ENCODE measurements at places on chromosomes 11 and 22. TPM values are rescaled to one million over a fixed set of nuclear protein-coding genes. Genes with fewer than 3 reads are reported as not detected.

SC5D gene
- total RNA-seq = 26.3 TPM

FHIP1B gene
- 98.4 TPM for total RNA-seq

APOA4 gene
- total RNA-seq = not detected

MRGPRE gene
- not detected for total RNA-seq

OR6A2 gene
- total RNA-seq = 0.08 TPM

TMEM138 gene
- 27.8 TPM for total RNA-seq

ACRV1 gene
- total RNA-seq = not detected

SLC5A1 gene
- 6.8 TPM for total RNA-seq

HBB gene
- total RNA-seq = not detected

TEX54 gene
- total RNA-seq = 0.61 TPM

C2CD3 gene
- total RNA-seq = 26.6 TPM

INS gene
- not detected for total RNA-seq

GRAP2 gene
- total RNA-seq = not detected

TMPRSS4 gene
- 157 TPM for total RNA-seq

OR5J2 gene
- not detected for total RNA-seq

ESAM gene
- 31.1 TPM for total RNA-seq

UBQLNL gene
- not detected for total RNA-seq

TRMT112 gene
- total RNA-seq = 503 TPM

OR5B3 gene
- total RNA-seq = not detected

IFITM1 gene
- 6.8 TPM for total RNA-seq

C11orf42 gene
- total RNA-seq = not detected

ADM gene
- total RNA-seq = 33.3 TPM

PGR gene
- not detected for total RNA-seq

PRG3 gene
- total RNA-seq = not detected

MED19 gene
- 35.0 TPM for total RNA-seq

RFPL2 gene
- not detected for total RNA-seq

NTM gene
- total RNA-seq = not detected

CRYBB2 gene
- total RNA-seq = not detected

PRR33 gene
- total RNA-seq = not detected

CHRNA10 gene
- 2.1 TPM for total RNA-seq

MPZL3 gene
- total RNA-seq = 11.7 TPM

NAA40 gene
- total RNA-seq = 14.9 TPM

LARGE1 gene
- 12.6 TPM for total RNA-seq

GAB4 gene
- not detected for total RNA-seq

LAYN gene
- not detected for total RNA-seq

TST gene
- total RNA-seq = 165 TPM

MISFA gene
- total RNA-seq = 1.0 TPM

SHISA8 gene
- not detected for total RNA-seq

CTSW gene
- not detected for total RNA-seq

GLYATL1 gene
- not detected for total RNA-seq

SLC22A8 gene
- total RNA-seq = not detected

NXPE4 gene
- total RNA-seq = not detected

WDR74 gene
- total RNA-seq = 183 TPM

EFCAB6 gene
- total RNA-seq = 0.08 TPM

HBE1 gene
- not detected for total RNA-seq

SNX19 gene
- 61.1 TPM for total RNA-seq

YPEL1 gene
- 4.2 TPM for total RNA-seq

CNTF gene
- 1.3 TPM for total RNA-seq

LSP1 gene
- 0.05 TPM for total RNA-seq

OR5L2 gene
- total RNA-seq = not detected

RANGAP1 gene
- total RNA-seq = 80.2 TPM

All from HT-29 (cell line).